CD4-positive, alpha-beta T cell treated with Interleukin-15 for 4 hours (primary cell): ENCODE measurements at places on chromosomes 6 and 20.

GRCh38 chr20:32282461-32282860, 5.0 kb downstream of the KIF3B start:
- DNase-seq = no peak

GRCh38 chr20:59730722-59731121, 126.4 kb downstream of the PHACTR3 start:
- DNase-seq = no peak

DNA sequence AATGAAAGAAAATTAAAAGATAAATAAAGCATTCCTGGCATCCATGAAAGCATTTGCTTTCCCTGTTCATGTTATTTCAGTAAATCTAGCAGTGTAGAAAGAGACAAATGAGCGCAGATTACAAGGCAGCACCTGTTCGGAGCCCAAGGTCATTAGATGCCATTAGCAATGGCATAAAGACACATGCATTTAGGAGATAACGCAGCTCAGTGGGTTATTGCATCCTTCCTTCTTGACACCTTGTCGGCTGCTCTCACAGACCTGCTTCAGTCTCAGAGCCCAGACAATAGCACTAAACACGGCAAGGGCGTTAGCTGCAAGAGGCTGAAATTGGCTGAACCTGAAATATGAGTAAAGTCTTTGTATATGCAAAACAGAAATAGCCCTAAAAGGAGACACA, 140.3 kb downstream of the ATXN1 start:
- no peak for DNase-seq

DNA sequence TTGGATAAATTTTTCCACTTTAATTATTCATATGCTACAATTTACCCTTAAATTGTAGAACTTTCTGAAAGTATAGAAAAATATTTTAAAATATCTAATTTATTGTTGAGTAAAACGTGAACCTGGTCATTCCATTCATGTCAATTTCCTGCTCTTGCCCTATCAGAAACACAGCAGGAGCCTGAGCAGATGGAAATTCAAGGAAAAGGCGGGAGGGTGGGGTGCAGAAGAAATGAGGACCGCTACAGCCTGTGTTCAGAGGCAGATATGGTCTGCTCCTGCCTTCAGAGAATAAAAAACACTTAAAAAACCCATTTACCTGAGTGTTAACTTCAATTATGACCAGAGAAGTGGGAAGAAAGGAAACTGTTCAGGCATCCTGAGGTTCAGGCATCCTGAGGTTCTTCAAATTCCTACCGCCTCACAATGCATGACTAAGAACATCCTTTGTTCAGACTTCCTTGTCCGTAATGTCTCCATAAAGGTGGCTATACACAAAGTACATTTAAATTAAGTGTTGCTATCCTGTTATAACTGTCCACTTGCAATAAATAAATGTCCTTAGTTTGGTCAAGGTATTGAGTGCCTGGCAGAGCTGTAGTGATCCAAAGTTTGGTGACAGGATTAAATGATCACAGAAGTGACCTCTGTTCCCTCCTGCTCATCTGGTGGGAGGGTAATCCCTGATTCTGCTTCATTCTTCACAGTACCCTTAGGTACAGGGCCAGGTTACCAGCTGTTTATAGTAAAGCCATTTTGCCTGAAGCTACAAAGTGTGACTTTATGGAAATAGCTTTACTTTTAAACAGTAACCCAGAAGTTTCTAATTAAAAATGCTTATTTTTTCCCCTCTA, 109.1 kb downstream of the MAN1A1 start:
- no peak for DNase-seq

GRCh38 chr6:34696189-34696738, 303 bp downstream of the ILRUN start:
- DNase-seq = no peak
